ENCODE measurements at places on chromosomes 11 and 22.

GRCh38 chr11:783581-784015 is 6.3 kb downstream of the CEND1 start:
- DNase-seq: no peak

DNA sequence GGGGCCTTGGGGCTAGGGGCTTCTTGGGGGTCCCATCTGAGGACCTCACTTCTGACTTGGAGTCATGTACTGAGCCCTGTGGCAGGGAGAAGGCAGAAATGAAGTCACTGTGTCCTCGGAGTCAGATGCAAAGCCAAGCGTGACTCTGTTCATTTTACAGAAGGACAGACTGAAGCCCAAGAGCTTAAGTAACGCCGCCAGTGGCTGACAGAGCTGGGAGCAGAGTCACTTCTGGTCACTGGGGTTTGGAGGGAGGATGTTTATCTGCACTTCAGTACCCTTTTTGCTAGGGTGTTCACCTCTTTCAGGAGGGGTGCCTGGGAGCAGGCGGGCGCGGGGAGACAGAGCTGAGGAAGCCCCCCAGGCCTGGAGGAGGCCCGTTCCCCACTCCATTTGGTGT is 10.7 kb downstream of the CD6 start:
- DNase-seq: no peak

- DNase-seq: no peak
Observed at GRCh38 chr11:3000032-3000961, 8.2 kb upstream of the NAP1L4 start.

DNA sequence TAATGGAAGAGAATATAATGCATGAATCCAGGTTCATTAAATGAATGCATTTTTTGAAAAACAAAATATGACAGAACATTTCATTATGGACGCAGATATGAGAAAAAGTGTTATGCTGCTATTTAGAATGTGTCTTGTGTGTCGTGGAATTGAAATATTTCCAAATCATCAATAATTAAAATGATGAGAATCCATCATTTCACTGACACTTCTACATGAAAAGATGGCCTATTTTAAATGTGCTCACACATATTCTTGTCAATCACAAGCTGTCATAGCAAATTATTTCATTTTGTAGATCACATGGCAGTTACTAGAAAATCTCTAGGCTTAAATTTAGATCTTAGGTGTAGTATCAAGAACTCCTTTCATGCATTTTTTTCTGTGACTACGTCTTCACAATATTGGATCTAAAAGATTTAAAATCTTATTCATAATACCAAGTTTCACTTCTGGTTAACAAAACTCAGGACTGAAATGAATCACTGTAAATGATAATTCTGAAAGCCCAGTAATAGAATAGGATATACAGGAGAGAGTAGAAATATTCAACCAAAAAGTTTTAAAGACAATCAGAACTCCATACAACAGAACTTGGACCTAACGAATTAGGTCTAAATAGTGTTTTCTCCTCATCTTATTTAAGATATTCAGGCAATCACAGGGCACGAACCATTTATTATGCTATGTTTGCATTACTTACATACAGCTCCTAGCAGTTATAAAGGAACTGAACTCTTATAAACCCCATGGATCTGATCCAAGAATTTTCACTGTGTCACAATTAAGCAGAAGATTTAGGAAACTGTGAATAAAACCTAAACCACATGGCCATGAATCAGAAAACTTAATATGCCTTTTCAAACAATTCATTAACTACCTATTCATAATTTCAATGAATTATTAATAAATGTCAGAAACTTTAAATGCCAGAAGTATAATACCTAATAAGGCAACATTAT is 67.7 kb downstream of the DCDC1 start:
- DNase-seq: no peak

DNA sequence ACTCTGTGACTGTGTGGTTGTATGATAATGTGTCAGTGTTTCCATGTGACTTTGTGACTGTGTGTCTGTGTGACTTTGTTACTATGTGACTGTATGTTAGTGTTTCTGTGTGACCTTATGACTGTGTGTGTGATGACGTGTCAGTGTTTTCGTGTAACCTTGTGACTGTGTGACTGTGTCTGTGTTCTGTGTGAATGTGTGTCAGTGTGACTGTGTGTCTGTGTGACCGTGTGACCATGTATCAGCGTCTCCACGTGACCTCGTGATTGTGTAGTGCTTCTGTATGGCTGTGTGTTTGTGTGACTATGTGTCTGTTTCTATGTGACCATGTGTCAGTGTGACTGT is 9.5 kb upstream of the PKNOX2 start:
- DNase-seq: no peak
